Heart left ventricle (tissue), 16 donors: ENCODE measurements at places on chromosomes 2 and 18. TPM values are rescaled to one million over a fixed set of nuclear protein-coding genes. Genes with fewer than 3 reads are reported as not detected.

Gene CNGA3
- not detected for total RNA-seq

Gene DYNAP
- total RNA-seq, result not detected

Gene RIT2
- total RNA-seq, result not detected

Gene GAREM2
- 0.78 TPM for total RNA-seq

- no peak overlapping the region for H3K27ac ChIP-seq
- DNase-seq, result no peak
- H3K36me3 ChIP-seq, result no peaks in the 10 kb centered on the region
- no peak overlapping the region for H3K4me3 ChIP-seq
- peaks cover 14% of the 10 kb centered on the region for H3K4me1 ChIP-seq
These were observed 92.7 kb downstream of the ZNF516 start for GRCh38 chr18:76402026-76402990.

- no peak for DNase-seq
- H3K4me3 ChIP-seq, result no peak overlapping the region
- H3K4me1 ChIP-seq, result no peaks in the 10 kb centered on the region
- H3K27ac ChIP-seq, result no peak overlapping the region
- H3K27me3 ChIP-seq, result no peaks in the 10 kb centered on the region
These were observed 23.9 kb downstream of the ANTXR1 start for GRCh38 chr2:69036926-69037325.

DNA sequence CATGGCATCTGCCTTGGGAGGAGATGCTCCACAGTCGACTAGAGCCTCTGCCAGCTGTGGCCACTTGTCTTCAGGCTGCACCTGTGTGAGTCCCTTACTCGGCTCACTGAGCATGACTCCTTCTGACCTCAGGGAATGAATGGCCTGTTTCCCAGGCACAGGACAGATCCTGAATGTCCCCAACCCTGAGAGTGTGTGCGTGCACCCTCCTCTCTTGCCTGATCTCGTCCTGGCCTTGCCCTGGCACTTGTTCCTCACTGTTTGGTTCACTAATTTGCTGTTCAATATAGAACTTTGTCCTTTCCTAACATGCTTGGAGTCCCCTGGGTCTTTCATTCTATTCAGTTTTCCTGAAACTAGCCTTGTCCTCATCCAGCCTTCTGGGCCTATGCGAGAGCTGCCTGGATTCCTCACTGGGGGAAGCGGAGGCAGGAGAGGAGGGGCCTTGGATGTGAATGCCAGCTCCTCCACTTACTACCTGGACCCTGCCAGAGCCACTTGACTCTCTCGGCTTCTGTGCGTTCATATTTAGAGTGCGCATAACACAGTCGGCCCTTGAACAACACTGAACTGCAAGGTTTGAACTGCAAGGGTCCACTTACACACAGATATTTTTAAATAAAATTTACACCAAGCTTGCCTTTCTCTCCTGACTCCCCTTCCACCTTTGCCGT is 184.8 kb downstream of the ACKR3 start:
- no peak overlapping the region for H3K4me3 ChIP-seq
- H3K27ac ChIP-seq, result no peak overlapping the region
- no peak for DNase-seq
- H3K4me1 ChIP-seq, result peaks cover 15% of the 10 kb centered on the region
- no peaks in the 10 kb centered on the region for H3K36me3 ChIP-seq
- no peaks in the 10 kb centered on the region for H3K27me3 ChIP-seq

- H3K27ac ChIP-seq, result no peak overlapping the region
- peaks cover 73% of the 10 kb centered on the region for H3K4me1 ChIP-seq
- no peak overlapping the region for H3K4me3 ChIP-seq
- no peaks in the 10 kb centered on the region for H3K27me3 ChIP-seq
- DNase-seq, result no peak
- no peaks in the 10 kb centered on the region for H3K36me3 ChIP-seq
These were observed 22.7 kb downstream of the AAK1 start for GRCh38 chr2:69620870-69621269.

DNA sequence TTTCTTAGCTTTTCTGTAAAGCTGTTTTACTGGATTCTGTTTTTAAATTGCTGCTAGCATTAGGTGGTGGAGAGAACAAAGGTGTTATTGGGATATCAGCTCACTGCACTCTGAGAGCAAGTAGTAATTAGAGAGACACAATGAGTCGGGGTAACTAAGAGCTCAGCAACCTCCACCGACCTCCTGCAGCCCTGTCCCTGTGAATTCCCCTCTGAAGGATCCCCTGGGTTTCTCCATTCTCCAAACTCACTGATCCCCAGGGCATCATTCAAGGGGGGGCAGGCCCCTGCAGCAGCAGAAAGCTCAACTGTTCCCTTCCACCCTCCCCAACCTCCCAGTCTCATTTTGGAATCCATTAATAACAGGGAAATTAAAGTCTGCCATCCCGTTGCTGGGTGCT is 73.0 kb downstream of the MTCL1 start:
- no peaks in the 10 kb centered on the region for H3K27me3 ChIP-seq
- H3K27ac ChIP-seq, result no peak overlapping the region
- no peaks in the 10 kb centered on the region for H3K36me3 ChIP-seq
- no peak for DNase-seq

GRCh38 chr2:120979921-120980320 is 244.3 kb downstream of the GLI2 start:
- no peaks in the 10 kb centered on the region for H3K36me3 ChIP-seq
- H3K27ac ChIP-seq, result no peak overlapping the region
- DNase-seq, result no peak
- no peaks in the 10 kb centered on the region for H3K4me1 ChIP-seq

DNA sequence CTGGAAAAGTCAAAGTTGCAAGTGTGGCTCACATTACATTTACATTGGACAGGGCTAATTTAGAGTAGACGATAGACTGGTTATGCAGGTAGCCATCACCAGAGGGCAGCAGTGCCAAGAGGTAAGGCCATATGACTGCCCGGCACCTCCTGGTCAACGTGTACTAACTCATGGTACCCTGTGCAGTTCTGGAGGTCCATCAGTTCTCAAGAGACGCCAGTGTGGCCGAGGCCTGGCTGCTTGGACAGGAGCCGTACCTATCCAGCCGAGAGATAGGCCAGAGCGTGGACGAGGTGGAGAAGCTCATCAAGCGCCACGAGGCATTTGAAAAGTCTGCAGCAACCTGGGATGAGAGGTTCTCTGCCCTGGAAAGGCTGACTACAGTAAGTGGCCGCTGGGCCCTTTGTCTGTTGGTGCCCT is 65.8 kb upstream of the EML6 start:
- H3K27ac ChIP-seq, result peak overlapping the region; percentile 50
- no peak overlapping the region for H3K4me3 ChIP-seq
- peaks cover 100% of the 10 kb centered on the region for H3K36me3 ChIP-seq
- no peaks in the 10 kb centered on the region for H3K27me3 ChIP-seq
- DNase-seq, result no peak

- no peak overlapping the region for H3K27ac ChIP-seq
- DNase-seq, result no peak
- H3K4me1 ChIP-seq, result peaks cover 11% of the 10 kb centered on the region
These were observed 35.9 kb downstream of the CCDC102B start for GRCh38 chr18:68833756-68834155.
